ENCODE measurements at places on chromosomes 7 and 10. TPM values are rescaled to one million over a fixed set of nuclear protein-coding genes. Genes with fewer than 3 reads are reported as not detected.

DNA sequence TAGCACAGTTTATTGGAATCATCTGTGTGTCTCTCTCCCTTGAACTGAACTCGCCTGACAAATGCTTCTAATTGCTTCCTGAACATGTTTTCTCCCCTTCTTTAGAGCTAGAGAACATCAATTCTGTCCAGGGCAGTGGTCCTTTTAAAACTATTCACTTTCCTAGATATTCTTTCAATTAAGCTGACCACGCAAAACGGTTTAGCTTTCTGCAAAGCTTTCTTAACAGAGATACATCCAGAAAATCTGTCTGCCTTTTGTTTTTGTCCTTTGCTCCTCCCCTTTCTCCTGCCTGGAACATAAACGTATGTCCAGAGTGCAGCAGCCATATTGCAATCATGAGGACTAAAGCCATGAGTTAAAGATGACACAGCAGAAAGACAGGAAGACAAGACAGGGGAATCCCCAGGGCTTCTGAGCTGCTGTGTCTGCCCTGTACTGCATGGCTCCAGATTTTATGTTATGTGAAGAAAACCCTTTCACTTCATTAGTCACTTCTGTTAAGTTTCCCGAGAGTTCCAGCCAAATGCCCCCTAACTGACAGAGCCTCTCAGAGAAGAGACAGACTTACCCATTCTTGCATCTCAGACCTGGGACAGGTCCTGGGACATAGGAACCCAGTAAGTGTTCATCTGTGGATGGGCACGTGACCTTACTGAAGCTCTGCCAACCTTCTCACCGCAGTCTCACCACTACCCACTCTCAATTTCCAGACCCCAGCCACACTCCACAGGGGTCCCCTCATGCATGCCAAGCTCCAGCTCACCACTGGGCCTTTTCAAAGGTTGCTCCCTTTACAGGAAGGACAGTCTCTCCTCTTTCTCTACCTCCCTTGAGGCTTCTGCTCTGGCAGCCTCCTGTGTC lies 35.0 kb upstream of the CPXM2 start:
- DNase-seq = no peak

- DNase-seq = no peak
Measured at GRCh38 chr10:35004651-35005050, 85.5 kb downstream of the CUL2 start.

DNA sequence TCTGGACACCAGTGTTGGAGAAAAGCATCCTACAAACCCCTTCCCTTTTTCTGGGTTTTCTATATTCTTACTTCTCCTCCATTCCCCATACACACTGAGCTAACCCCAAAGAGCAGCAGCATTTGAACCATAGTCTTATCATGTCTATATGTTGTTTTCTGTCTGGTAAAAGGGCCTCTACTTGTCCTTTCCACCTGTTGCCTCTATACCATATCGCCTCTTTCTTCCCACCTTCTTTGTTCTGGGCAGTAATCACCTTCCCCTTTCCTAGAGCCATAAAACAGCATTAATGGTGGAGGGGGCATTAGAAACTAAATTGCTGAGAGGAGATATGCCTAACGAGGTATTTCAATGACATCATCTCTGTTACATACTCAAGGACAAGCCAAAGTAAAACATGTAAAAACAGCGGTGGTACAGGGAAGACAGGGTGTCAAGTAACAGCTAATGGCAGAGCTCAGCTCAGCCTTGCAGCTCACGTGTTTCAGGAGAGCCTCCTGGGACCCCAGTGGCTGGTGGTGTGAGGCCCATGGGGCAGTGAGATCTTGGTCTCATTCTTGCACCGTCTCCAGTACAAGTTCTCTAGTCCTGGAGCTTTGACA lies 20.6 kb downstream of the NPY start:
- DNase-seq = no peak

DNA sequence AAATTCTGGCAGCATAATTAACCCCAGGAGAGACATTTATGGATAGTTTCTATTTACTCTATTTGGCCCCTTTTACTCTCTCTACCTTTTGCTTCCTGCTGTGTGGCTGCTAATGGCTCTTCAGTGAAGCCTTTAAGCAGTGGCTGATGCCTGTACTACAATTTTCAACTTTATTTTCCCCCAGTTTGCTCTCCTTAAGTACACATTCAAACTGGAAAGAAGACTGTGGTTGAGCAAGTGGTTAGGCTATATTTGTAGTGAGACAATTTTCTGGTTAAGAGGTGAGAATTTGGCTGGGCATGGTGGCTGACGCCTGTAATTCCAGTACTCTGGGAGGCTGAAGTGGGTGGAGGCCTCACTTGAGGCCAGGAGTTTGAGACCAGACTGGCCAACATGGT lies 8.5 kb upstream of the RSBN1L start:
- DNase-seq = no peak

DNA sequence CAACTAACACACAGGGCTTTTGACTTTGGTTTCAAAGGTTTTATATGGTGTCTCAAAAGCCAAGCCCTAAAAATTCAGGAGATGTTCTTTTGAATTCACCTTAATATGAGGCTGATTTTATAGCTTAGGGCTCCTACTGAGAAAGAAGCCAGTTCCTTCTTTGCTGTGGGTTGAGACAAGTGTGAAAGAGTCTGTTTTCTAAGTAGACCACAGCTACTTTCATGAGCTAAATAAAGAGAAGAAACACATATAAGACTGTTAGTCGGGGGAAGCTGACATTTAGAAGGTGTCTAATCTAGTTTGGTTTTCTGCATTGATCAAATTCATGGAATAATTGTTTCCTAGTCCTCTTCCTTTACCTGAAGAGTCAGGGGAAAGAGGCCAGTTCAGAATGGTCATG lies 332.1 kb upstream of the CELF2 start:
- no peak for DNase-seq

GRCh38 chr7:45914911-45915310 lies 6.2 kb downstream of the IGFBP3 start:
- DNase-seq = no peak

GRCh38 chr10:34126371-34127151 lies 688.5 kb downstream of the PARD3 start:
- DNase-seq = no peak

- DNase-seq = no peak
Measured at GRCh38 chr10:116150606-116151005, 122.4 kb downstream of the GFRA1 start.

GRCh38 chr10:18438361-18439126 lies 212.8 kb downstream of the NSUN6 start:
- no peak for DNase-seq

DNA sequence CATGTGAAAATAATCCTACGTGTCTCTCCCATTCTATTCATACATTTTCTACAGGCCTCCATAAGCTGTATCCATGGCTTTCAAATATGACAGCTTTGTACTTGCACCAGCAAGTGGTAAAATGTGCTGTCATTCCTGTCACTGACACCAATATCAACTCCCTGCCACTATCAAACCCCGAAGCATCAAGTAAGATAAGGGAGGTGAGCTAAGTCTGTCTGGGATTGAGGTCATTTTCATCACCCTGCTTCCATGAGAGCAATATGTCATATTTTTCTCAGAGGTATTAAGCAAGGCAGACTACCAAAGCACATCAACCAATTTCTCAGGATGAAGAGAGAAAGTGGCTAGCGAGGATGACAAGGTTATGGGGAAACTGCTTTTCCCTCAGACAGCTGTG lies 11.1 kb downstream of the GPR22 start:
- no peak for DNase-seq

DNA sequence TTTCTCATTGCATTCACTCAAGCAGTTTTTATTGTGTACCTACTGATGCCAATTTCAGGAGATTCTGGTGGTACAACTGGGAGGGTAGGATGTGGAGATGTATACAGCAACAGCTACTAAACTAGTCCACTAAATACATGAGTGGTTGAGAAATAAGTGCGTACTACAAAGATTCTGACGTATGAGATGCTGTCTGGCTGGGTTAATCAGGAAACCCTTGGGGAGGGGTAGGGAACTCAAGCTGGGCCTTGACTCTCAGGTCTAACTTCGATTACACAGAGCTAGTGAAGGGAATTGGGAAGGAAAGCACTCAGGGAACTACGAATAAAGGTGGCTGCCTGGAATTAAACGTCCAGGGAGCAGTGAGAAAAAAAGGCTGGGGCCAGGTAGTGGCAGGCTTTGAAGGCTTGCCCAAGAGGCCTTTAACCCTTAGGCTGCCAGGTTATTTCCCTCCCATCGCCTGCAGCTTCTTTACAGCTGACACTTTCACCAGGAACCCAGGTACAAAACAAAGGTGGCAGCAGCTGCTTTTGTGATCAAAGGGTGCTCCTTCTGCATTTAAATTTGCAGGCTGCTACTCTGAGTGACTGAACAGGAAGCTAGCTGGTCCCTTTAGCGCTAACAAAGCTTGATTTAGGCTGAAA lies 3.2 kb downstream of the MMS19 start:
- peak; percentile 16 for DNase-seq

GRCh38 chr7:128003787-128004186 lies 27.4 kb downstream of the LRRC4 start:
- DNase-seq = no peak

DNA sequence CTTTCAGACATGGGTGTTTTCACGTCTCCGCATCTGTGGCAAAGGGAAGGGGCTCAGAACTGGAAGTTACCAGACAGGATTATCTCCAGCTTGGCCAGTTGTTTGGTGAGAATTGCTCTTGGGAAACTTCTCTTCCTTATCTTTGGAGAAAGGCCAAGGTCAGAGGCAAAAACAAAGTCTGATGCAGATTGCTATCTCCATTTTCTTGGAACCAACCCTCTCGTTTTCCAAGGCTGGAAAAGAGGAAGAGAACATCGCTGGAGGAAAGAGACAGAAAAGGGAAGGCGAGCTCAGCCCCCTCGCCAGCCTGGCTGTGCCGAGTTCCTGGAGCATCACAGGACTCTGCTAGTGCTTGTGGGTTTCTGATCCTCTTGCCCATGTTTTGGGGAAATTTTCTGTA lies 396.8 kb upstream of the SHH start:
- DNase-seq = no peak

GRCh38 chr7:107692501-107692900 lies 31.9 kb downstream of the SLC26A4 start:
- no peak for DNase-seq

- no peak for DNase-seq
Measured at GRCh38 chr7:110568388-110568787, 522.5 kb upstream of the LRRN3 start.

DNA sequence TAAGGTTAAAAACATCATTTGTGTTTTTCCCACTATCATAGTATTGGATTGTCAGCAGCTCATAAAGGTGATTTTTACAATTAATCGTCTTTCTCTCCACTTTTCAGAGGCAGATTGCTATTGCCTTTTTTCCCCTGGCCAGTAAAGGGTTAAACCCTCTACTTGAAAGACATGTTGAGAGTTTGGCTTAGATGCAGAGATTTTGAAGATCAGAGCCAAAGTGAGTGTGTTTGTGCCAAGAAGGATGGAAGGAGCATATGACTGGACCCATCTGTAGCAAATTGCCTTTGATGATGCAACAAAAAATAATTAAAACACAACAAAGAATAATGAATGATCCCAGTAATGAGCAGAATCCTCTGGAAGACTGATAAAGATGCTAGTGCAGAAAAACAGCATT lies 373.1 kb downstream of the MALRD1 start:
- peak; percentile 97 for DNase-seq

DNA sequence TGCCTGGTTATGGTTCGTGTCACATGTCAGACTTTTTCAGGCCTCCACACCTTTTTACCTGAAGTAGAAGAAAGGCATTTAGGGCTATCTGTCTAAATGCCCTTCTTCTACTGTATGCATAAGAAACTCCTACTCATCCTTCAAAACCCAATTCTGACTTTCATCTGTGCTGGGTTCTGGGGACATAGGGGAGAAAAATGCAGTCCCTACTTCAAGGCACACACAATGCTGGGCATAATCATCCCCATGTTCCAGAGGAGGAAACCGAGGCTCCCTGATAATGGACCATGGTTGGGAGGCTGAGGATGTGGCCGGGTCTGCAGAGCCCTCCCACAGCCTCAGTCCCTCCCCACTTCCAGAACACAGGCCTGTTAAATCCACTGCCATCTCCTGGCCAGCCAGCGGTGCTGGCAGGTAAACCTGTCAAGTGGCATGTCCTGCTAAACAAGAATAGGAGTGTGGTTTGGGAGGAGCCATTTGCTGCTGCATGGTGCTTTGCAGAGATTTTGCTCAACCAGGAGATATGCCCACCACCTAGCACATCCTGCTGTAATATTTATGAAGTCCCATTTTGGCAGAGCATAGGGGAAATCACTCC lies 32.0 kb downstream of the GRID1 start:
- peak; percentile 16 for DNase-seq

DNA sequence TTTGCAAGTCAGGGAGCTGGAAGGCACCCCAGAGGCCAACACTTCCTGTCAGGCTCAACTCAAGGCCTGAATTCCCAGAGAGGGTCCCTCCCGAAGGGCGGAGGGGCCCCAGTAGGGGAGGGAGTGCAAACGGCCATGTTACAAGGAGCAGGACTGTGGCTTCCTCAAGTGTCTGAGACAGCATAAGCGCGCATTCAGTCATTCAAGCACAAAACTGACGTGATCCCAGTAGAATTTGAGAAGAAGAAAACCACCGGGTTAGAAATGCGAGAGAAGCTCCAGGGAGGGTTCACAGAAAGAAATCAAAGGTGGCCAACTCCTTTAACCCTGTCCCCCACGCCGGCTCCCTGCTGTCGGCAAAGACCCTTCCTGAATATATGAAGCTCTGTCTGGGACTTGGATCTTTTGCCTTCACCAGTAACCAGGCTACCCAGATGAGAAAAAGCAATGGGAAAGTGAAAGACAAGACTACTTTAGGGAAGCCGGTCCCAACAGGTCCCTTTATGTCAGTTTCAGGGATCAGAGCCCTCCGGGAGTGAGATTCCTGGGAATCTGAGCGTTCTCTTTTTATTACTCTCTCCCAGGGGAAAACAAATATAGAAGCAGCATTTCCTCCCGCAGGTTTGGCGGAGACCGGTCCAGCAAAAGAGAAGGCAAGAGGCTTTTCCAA lies 1.3 kb downstream of the AFAP1L2 start:
- peak; percentile 52 for DNase-seq

DNA sequence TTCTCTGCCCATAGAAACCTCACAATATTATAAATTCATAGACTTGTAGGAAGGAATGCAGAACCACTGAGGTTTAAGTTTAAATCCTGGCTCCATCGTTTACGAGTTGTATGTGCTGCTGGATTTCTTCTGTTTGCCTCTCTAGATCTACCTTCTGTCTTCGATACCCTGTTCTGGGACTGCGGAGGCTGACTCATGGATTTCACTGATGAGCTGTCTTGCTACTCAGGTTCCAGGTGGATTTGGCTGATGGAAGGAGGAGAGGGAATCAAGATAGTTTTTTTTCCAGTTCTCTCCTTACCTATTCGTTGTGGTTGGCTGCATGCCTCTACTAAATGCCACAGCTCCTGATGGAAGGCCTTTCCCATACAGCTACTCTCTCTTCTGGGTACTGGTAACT lies 375.8 kb downstream of the REEP3 start:
- DNase-seq = no peak

- DNase-seq = peak; percentile 18
Measured at GRCh38 chr10:1896153-1896552, 158.8 kb upstream of the ADARB2 start.

- no peak for DNase-seq
Measured at GRCh38 chr7:34949361-34949760, 87.9 kb downstream of the DPY19L1 start.

A1CF gene
- polyA plus RNA-seq = under 0.01 TPM

ZNF282 gene
- 8.7 TPM for polyA plus RNA-seq

GBF1 gene
- polyA plus RNA-seq = 16.7 TPM

SPDYE1 gene
- not detected for polyA plus RNA-seq

ZNF438 gene
- polyA plus RNA-seq = 19.2 TPM

SGMS1 gene
- polyA plus RNA-seq = 21.6 TPM

INSIG1 gene
- 54.2 TPM for polyA plus RNA-seq

All from lung (tissue), 17 donors.